Stimulated activated naive CD8-positive, alpha-beta T cell treated with anti-CD3 and anti-CD28 coated beads, Interleukin-15, amount 100 ng/mL, for 72 hours (primary cell): ENCODE measurements at places on chromosomes 1 and 21.
A peak's percentile ranks its signal among the peaks of the same experiment; 100 is the strongest.

- no peak for DNase-seq
These were observed 19.7 kb downstream of the SRSF4 start for GRCh38 chr1:29162025-29162424.

DNA sequence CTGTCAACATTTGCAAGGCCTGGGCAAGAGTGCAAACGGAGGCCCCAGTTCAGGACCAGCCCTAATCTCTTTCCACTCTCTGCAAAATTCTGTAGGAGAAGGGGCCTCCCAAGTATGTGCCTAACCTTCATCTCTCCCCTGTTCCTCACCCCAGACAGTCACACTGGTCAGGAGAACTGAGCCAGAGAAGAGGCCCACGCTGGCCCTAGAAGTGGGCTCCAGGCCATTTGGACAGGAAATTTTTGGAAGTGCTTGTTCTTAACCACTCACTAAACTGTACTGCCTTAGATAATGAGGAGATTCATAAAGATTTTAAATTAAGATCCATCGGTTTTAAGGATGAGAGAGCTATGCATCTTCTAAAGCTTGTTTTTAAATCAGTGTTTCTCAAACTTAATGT is 129.7 kb upstream of the ADGRL2 start:
- DNase-seq, result no peak

DNA sequence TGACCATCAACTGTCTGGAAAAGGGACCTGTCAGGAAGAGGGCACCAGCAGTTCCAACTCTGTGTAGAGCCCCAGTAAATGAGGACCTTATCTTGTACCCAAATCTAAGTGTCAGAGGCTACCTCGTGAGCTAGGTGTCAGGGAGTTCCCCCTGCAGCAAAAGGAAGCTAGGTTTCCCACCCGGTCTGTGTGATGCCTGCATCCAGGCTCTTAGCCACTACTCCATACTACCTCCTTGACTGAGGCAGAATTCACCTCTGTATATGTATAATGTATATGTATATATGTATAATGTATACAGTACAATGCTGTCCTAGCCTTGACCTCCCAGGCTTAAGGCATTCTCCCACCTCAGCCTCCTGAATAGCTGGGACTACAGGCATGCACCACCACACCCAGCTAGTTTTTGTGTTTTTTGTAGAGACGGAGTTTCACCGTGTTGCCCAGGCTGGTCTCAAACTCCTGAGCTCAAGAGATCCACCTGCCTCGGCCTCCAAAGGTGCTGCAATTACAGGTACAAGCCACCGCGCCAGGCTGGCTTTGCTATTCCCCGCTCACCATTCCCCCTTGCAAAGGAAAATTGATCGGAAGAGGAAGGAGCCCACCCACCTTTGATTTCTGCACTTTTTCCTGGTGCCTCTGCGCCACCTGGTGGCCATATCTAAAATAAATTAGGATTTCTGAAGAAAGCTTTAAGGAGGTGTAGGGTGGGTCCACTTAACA is 15.7 kb upstream of the LUZP1 start:
- DNase-seq, result peak; percentile 27

GRCh38 chr1:200877839-200878551 is 5.2 kb downstream of the GPR25 start:
- peak; percentile 83 for DNase-seq

DNA sequence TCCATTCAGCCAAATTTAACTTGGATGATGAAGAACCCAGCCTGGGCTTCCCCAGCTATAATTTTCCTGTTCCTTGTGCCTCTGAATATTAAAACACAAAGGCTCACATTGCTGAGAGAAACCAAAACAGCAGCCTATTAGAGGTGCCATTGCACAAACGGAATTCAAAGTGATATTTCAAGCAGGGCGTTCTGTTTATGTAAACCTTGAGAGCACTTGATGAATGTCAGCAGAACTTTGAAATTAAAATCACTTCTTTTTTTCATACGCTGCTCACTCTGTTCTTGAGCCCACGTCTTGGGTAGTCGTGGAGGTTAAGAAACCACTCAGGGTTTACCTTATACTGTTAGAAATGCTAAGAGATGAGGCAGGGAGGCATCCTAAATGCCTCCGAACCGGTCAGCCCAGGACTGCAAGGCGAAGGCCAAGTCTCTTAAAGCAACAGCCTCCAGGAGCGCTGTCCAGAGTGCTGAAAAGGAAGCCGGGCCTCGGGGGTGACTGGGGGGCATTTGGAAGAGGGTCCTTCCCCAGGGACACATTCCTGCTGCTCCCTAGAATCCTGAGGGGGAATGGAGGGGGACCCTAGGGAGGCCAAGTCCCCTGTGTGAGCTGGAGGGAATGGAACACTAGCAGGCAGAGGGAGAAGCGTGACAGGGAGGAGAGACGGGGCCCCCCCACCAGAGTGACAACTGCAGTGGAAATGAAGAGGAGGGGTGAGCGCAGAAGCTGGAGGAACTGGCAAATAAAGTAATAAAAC is 154.8 kb upstream of the VAMP3 start:
- DNase-seq, result no peak

- no peak for DNase-seq
These were observed 158.8 kb downstream of the C1orf21 start for GRCh38 chr1:184545601-184546000.

GRCh38 chr1:36397083-36397377 is 678 bp downstream of the LSM10 start:
- DNase-seq, result no peak

DNA sequence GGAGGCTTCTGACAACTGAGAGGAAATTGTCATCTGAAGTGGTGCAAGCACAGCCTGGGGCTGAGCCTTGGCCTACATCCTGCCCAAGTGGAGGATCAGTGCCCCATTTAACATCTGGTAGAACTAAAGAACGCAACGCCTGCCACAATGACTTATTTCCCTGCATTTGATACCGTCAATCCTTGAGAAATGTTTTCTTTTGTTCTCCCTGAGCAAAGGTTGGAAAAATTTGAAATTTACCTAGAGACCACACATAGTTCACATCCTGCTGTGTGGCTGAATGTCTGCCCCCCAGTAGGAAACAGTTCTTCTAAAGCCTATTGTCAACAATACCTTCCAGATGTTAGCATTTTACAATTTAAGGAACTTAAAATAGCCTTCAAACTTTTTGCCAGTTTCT is 5.6 kb upstream of the RGS4 start:
- DNase-seq, result no peak

DNA sequence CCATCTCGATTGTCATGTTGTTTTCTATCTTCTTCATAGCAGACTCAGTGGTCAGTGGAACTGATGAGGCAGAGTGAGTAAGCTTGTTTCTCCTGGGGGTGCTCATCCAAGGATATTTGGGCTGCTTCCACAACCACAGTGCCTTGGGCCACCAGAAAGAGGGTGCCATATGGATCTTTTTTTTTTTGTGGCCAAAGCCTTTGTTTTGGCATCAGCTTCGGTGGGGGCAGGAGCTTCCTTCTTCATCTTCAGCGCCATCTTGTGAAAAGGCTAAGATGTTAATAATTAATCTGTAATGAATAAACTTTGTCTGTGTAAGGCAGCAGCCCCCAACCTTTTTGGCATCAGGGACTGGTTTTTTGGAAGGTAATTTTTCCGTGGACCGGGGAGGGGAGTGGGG is 6.6 kb upstream of the PLPP3 start:
- no peak for DNase-seq

DNA sequence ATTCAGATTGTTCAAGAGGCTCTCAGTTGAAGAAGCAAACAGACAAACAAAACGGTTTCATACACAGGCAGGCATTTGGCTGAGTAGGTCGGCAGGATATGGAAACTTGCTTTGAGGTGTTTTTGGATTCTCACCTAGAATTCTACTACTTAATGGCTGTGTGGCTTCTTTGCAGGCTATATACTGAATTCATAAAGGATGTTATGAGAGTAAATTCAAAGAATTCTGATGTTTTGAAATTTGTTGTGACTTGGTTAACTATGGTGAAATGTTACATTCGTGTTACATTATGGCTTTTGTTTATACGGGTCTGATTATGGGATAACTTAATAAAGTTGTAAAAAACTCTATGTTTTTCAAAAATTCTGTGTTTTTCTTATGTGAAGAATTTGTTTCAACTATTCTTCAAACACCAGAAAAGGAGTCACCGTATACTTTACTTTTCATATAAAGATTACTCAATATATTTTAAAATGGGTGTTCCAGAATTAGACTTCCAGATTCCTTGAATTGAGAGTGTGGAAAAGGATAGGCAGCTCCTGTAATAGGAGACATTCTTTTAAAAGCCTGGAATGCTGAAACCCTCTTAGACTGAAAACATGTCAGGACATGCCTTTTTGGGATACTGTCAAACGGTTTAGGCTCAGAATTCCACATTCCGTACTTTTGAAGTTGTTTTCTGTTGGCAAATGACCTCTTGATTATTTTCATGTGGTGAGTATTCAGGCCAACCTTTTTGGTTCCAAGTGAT is 8.2 kb upstream of the IRF2BP2 start:
- DNase-seq, result no peak
